Endothelial cell (in vitro differentiated cells): ENCODE measurements at places on chromosomes 6 and 20.

- DNase-seq = no peak
Observed at GRCh38 chr6:45697605-45698004, 318.1 kb downstream of the CLIC5 start.

GRCh38 chr20:58819921-58820320, 30.8 kb downstream of the GNAS-AS1 start:
- no peak for DNase-seq

- no peak for DNase-seq
Observed at GRCh38 chr6:24472181-24472580, 17.2 kb downstream of the GPLD1 start.

DNA sequence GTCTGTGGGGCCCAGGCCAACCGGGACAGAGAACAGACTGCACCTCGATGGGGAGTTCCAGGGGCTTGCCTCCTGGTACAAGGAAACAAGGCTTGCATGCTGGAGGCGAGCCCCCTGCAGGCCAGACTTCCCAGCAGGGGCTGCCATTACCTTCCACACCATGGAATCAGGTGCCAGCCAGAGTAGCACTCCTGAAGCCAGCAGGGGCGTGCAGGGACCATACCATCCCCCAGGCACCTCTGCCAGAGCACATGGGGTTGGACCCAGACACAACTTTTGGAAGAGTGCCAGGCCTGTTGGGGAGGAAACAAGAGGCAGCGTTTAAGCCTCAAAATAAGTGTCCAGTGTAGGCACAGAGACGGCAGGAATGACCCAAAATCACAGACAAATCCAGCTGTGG, 6.5 kb downstream of the DDO start:
- no peak for DNase-seq

GRCh38 chr6:126134491-126134890, 148.2 kb downstream of the TRMT11 start:
- no peak for DNase-seq

GRCh38 chr20:14445902-14446301, 108.5 kb upstream of the FLRT3 start:
- no peak for DNase-seq

- DNase-seq = no peak
Observed at GRCh38 chr6:66230591-66230990, 523.6 kb upstream of the EYS start.

GRCh38 chr6:69456086-69456485, 340.7 kb downstream of the LMBRD1 start:
- no peak for DNase-seq

DNA sequence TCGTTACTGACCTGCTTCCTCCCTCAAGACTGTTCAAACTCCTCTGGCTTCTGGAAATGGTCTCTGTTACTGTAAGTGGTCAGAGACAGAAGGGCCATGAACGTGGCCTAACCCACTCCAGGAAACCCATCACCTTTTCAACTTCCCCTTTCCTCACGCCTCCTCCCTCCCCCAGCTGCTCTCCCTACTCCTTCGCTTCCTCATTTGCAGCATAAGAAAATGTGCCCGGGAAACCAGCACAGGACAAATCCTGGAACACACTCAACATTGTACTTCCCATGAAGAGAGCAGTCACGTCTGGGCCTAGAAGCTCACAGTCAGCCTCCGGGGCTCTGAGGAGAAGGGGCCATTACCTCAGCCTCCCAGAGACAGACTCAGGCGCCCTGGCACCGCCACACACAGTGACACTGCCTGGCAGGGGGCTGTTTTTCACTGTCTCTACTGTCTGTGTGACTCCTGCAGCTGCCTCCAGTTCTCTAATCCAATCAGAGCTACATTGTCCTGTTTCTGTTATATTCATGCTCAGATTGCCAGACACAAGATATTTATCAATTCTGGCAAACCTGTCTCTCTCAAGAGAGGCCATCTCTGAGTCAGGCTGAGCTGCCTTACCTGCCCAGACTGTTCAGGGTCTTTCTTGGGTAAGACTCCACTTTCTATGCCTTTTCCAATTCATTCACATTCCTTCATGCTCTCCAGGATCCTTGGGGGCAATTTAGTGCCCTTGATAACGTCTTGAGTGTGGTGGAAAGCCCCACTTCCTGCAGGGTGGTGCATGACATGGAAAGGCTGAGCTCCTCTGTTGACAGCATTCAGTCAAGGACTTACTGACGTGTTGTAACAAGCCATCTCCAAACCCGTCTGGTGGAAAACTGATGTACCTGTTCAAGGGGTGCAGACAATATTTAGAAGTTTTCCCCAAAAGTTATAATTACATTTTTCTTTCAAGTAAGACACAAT, 242.2 kb downstream of the HIVEP2 start:
- peak; percentile 17 for DNase-seq

- no peak for DNase-seq
Observed at GRCh38 chr6:125102411-125102810, 51.2 kb upstream of the TPD52L1 start.

DNA sequence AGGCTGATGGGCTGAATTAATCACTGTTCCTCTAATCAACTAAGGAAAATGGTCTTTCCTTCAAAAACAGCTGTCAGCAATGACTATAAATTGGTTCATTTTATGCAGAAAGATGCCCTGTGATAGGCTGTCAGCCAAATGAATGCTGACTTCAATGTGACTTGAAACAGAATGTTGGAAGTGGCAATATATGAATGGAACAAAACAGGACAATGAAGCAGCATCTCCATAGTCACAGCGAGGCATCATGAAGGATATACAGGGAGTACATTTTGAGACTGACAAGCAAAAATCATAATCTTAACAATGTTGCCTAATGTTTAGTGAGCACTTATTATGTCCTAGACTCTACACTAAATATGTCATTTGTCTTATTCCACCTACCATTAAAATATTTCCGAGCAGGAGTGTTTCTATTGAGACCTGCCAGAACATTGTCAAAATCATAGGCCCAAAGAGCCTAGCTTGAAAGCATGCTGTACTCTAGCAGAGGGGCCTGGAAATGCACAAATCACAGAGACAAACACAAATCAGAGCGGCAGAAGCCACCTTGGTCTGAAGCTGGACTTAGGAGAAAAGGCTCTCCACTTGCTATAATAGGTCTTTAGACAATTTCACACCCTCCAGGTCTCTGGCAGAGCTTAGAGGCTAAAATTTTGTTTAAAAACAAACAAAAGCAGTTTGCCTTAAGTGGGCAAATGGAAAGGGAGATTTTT, 63.3 kb downstream of the FAM50B start:
- DNase-seq = no peak

DNA sequence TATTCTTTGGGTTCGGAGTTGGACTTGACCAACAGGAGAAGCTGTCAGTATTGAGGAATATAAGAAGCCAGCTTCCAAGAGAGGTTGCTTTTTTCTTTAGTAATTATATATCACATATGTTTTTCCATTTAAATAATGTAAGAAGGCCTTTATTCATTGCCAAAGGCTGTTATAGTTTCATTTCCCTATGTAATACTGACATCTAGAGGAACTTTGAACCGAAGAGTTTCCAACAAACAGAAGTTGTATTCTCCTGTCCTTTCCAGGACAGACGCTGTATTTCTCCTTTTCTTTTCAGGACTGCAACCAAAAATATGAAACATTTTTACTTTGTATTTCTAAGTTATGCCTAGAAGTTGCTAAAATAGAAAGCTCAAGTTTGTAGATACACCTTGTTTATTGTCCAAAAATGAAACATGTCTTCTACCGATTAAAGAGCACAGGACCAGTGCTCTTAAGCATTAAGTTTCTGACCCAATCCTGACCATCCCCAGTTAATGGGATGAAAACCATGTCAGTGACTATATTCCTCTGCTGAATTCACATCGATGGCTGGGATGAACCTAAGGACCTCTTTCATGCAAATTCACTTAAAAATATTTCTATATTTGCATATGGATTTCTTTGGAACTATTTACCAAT, 55.1 kb downstream of the MYLK4 start:
- no peak for DNase-seq

GRCh38 chr20:25204550-25205276, 9.2 kb downstream of the ENTPD6 start:
- DNase-seq = no peak

- no peak for DNase-seq
Observed at GRCh38 chr20:50068041-50068651, 44.8 kb downstream of the UBE2V1 start.

DNA sequence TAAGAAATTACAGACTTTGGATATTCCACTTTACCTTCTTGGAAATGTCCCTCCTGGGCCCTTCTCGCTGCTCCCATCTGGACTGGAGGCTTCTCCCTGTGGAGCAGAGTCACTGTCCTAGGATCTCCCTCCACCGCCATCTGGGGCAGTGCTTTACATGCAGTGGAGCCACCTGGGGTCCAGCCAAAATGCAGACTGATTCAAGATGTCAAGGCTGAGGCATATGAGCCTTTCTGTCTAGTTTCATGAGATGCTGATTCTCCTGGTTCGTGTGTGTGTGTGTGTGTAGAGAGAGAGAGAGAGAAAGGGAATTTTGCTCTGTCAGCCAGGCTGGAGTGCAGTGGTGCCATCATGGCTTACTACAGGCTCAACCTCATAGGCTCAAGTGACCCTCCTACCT, 14.9 kb downstream of the MICA start:
- DNase-seq = no peak

DNA sequence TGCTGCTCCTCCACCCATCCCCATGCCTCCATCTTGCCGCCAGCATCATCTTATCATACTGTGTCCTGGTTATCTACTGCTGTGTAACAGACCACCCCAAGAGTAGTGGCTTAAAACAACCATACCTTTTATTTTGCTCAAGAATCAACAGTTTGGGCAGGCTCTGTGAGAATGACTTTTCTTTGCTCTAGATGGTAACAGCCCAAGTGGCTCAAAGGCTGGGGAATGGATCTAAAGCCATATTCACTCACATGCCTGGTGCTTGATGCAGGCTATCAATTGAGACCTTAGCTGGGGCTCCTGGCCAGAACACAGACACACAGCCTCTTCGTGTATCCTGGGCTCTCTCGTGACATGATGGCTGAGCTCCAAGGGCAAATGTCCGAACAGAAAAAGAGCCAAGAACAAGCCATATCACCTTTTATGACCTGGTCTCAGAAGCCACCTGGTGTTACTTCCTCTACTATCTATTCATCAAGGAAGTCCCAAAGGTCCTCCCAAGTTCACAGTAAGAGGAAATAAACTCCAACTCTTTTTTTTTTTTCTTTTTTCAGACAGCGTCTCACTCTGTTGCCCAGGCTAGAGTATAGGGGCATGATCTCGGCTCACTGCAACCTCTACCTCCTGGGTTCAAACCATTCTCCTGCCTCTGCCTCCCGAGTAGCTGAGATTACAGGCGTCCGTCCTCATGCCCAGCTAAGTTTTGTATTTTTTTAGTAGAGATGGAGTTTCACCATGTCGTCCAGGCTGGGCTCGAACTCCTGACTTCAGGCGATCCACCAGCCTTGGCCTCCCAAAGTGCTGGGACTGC, 159.3 kb upstream of the JARID2 start:
- no peak for DNase-seq

DNA sequence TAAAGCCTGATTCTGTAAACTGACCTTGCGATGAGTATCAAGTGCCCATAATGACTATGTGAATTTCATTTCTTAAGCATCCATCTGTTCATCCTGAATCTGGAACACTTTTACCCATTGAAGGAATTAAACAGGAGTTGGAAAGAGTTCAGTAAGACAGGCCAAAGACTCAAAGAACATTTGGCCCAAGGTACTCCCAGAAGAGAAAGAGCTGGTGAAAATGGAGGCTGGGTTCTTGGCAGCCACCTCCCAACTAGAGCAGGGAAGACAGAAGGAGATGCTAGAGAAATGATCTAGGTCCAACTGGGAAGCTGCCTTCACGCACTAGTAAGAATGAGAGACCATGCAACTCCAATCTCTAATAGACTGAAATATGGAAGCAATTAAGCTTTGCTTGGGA, 290.8 kb upstream of the RNF24 start:
- no peak for DNase-seq

GRCh38 chr6:54294965-54295532, 13.2 kb upstream of the TINAG start:
- no peak for DNase-seq

- no peak for DNase-seq
Observed at GRCh38 chr20:56391037-56391436, 978 bp downstream of the AURKA start.

DNA sequence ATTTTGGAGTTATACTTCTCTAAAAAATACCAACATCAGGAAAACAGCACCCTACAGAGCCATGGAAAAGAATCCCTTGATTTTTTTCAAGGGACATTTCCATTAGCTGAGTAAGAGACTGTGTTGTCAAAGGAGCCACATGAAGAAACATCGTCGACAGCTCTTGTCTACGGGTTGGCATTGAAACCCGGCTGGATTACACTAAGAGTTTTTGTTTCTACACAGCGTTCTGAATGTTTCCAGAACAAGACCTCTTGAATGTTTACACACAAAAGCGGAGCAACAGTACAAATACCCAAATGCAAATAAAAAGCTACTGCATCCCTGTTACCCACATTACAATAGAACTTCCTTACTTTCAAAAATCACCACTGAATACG, 2.4 kb upstream of the MYLK4 start:
- no peak for DNase-seq

DNA sequence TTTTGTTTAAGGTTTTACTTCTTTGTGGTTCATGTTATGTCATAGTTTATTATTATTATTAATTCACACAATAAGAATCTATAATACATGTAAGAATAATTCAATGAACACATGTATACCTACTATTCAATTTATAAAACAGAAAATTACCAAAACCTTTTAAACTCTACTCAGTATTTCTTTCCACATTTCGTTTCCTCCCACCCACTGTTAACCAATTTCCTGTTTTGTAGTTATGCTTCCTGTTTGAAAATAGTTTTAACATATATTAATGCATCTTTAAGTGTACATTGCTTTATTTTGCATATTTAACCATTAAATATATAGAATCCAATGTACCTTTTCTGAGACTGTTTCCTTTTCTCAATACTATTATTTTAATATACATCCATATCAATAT, 397.9 kb upstream of the SPTLC3 start:
- no peak for DNase-seq

GRCh38 chr6:37319856-37320480, 33.8 kb upstream of the RNF8 start:
- DNase-seq = no peak

DNA sequence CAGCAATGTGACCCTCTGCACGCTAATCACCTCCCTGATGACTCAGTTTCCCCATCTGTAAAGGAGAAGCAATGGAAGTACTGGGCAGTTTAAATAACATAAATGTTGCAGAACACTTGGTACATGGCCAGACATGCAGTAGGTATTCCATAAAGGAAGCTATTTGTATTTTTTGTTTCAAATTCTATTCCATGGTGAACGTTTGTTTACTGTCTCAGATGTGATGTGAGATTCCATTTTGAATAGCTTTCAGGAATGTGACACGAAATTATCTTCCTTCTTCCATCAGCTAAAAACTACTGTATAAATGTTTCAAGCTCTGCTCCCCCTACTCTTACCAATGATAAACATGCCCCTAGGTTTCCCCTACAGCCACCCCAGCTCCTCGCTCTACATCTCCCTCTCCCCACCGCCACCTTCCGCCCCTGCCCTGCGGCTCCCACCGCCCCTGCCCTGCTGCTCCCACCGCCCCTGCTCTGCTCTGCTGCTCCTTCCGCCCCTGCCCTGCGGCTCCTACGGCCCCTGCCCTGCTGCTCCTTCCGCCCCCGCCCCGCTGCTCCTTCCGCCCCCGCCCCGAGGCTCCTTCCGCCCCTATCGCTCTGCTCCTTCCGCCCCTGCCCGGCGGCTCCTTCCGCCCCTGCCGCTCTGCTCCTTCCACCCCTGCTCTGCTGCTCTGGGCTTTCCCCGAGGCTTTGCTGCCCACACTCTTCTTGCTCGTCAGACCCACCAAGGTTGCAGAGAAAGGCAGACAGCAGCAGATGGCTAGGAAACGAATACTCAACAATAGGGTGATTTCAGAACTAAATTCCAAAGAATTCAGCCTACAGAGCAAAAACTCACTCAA, 78.9 kb downstream of the THBS2 start:
- DNase-seq = no peak

- DNase-seq = no peak
Observed at GRCh38 chr20:50001784-50002311, 19.1 kb downstream of the SNAI1 start.
